ENCODE measurements at places on chromosomes 13 and 19.

DNA sequence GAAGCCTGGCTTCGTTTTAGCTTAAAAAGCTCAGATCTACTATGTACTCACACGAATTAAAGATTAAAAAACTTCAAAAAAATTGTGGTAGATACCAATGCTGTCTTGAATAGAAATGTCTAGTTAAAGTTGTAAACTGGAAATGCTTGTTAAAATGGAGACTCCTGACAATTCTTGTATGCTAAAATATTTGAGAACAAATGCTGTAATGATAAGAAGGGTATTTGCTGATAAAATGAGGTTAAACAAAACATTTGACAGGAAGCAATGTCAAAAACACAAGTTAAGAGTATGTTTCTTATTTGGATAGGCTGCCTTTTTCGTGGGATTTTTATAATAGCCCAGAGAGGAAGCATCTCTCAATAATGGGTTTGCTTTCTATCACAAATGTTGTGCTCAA is 48.0 kb upstream of the POSTN start:
- DNase-seq: no peak

DNA sequence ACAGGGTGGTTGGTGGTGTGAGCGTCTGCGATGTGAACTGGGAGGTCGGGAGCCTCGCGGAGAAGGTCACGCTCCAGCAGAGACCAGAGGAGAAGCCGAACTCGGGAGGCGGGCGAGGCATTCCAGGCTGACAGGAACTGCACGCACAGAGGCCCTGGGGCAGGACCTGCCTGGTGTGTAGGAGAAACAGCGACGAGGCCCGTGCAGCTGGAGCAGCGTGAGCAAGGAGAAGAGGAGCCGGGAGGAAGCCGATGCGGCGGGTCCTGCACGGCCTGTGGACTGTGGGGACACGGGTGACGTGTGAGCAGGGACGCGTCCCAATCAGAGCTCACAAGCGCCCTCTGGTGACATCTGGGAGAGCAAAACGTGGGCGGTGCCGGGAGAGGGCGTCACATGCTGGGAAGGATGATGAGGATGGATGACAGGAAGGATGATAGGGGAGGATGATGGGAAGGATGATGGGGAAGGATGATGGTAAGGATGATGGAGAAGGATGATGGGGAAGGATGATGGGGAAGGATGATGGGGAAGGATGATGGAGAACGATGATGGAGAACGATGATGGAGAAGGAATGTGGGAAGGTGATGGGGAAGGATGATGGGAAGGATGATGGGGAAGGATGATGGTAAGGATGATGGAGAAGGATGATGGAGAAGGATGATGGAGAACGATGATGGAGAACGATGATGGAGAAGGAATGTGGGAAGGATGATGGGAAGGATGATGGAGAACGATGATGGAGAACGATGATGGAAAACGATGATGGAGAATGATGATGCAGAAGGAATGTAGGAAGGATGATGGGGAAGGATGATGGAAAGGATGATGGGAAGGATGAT is 16.1 kb upstream of the MADCAM1 start:
- DNase-seq: no peak

GRCh38 chr13:20363172-20363571 is 131.1 kb upstream of the GJB6 start:
- DNase-seq: no peak

GRCh38 chr13:48831248-48831647 is 144.5 kb upstream of the FNDC3A start:
- DNase-seq: no peak

DNA sequence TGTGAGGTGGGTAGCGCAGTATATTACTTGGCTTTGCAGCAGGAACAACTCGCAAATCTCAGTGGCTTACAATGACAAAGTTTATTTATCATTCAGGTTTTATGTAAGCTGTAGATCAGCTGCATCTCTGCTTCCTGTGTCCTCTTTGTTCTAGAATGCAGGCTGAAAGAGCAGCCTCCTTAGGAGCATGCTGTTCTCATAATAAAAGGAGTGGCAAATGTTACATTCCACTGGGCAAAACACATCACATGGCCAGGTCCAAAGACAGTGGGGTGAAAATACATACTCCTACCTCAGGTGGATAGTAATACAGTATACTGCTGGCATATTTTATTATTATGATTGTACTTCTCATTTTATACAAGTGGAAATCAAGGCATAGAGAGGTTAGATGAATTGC is 1.2 kb upstream of the CSNK1A1L start:
- DNase-seq: no peak

GRCh38 chr19:41915776-41916414 is 12.4 kb downstream of the ERFL start:
- DNase-seq: no peak

- DNase-seq: no peak
Measured at GRCh38 chr19:18665771-18666202, 17.7 kb upstream of the CRTC1 start.

DNA sequence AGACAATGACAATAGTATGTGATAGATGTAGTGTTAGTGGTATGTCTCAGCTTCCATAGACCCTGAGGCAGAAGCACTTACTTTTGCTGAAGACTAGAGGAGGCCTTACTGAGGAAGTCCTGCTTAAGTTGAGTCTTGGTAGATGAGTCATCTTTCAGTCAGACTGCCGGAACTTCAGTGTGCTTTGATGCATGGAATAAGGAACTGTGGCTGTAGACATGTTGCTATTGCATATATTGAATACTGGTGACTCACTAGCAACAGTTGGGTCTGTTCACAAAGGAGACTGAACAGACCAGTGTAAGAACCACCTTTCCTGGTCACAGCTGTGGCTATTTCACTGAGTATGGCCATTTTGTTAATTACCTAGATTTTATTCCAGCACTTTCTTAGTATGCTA is 1000.6 kb downstream of the OLFM4 start:
- no peak for DNase-seq

All from NCI-H1417 treated with DMSO at 0.1 percent for 48 hours (cell line).